ENCODE measurements at places on chromosomes 11 and 22.
A peak's percentile ranks its signal among the peaks of the same experiment; 100 is the strongest.

- no peak for DNase-seq
Observed at GRCh38 chr11:116071241-116071640, 567.0 kb upstream of the CADM1 start.

GRCh38 chr11:82898241-82898640, 2.0 kb downstream of the PRCP start:
- no peak for DNase-seq

DNA sequence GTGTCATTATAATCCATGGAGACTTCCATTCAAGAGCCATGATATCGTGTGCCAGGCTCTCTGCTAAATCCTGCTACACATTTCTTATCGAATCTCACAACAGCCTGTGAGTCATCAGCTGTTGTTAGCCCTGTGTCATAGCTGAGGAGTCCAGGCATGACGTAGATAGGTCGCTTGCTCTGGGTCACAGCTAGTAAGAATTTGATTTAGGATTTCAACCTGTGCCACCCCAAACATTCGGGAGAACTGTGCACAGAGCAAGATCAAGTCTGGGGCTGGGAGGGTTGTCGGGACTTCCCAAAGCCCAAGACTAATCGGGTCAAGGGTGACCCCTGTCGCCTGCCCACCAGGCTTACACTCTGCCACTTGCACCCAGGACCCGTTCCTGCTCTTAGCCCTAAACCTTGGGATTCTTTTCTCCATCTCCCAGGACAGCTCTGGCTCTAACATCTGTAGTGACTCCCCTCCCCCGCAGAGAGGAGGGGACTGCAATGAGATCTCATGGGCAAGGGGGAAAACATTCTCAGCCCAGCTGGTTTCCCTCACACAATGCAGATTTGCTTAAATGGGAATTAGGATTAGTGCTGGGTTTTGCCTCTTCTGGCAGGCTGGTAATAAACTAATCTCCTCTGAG, 34.3 kb downstream of the TSPAN18 start:
- DNase-seq: no peak

DNA sequence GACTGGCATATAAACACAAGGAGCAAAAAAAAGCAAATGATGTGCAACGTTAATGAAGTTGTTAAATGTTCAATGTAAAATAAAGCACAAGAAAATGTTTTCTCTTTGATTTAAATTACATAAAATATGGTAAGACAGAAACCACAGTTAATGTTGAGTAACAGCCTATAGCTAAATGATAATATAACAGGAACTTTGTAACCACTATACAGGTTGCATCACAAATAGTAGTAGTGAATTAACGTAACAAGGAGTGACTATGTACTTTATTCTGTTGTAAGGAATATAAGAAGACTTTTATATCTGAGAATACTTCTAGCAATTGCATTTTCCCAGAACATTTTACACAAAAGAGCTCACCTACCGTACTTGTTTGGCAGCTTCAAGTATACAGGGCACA, 16.9 kb downstream of the SAAL1 start:
- DNase-seq: no peak

- no peak for DNase-seq
Observed at GRCh38 chr22:45645150-45645525, 26.5 kb upstream of the ATXN10 start.

DNA sequence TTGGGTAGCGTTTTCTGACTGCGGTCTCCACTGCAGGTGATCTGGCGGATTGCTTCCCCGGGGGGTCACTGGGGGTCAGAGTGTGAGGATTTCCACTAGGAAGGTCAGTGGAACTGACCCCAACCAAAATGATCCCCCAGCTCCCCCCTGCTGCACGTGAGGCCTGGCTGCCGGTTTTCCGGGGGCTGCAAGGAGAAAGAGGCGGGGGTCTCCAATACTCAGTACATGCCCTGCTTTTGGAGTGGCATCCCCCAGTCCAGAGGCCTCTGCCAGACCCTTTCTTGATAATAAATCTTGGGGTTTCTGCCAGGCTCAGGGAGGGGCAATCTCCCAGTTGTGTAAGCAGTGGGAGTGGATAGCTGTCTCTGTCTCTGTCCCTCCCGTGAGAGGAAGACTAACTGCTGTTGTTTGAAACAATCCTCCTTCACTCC, 71.5 kb upstream of the RTL6 start:
- DNase-seq: no peak

DNA sequence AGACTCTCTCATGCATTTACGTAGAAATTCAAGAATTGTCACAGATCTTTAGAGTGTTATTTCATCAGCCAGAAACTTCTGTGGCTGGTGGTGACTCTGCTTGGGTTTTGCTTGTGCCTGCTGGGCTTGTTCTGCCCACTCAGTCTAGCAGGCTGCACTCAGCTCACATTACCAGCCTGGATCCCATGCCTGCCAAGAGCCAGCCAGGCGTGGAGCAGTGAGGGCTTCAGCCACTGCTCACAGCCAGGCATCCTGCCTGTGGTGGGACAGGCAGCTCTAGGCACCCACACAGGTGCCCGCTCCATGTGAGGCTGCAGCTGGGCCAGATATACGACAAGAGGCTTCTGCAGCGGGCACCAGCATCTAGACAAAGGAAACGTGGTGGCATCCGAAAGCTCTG, 1213.3 kb upstream of the RAG2 start:
- no peak for DNase-seq

- DNase-seq: no peak
Observed at GRCh38 chr11:56509439-56509838, 18.3 kb upstream of the OR5M8 start.

DNA sequence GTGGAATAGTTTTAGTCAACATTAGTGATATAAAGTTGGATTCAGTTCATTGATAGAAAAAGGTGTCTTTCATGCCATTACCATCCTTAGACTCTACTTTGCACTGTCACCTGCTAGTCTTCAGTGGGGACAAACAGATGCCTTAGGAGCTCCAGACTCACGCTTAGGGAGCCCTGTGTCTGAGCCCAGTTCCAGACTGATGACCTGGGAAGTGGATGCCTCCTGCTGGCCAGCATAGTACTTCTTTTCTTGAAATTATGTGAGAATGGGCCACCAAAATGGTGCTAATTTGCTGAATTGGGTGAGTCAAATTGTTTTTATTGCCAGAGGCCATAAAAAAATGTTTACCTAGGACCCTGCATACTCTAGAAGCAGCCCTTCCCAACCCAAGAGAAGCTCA, 53.9 kb downstream of the NOX4 start:
- DNase-seq: no peak

DNA sequence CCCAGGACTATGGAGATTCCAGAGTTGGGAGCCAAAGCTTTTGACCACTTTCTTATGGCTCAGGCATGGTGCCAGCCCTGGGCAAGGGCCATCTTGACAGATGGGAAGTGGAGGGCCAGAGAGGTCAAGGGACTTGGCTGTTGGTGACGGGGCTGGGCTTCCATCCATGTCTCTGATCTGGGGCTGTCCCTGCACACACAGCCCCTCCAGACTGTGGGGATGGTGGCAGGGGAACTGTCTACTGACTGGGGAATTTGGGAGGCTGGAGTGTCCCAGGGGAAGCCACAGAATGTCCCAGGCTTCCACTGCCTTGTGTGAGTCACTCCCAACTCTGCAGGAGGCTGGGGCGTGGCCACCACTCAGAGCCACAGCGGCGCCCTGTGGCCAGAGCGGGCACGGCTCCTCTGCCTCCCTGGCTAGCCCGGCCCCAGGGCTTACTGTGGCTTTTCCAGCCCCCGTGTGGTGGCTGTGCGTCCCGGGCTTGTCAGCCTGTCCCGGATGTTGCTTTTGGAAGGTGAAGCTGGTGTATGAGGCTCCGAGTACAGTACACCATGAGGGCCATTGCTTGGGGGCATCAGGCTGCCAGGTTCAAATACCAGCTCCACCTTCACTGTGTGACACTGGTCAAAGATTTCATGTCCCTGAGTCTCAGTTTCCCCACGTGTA, 19.6 kb downstream of the C22orf23 start:
- peak; percentile 84 for DNase-seq

- no peak for DNase-seq
Observed at GRCh38 chr11:45440111-45440510, 154.0 kb upstream of the SYT13 start.

DNA sequence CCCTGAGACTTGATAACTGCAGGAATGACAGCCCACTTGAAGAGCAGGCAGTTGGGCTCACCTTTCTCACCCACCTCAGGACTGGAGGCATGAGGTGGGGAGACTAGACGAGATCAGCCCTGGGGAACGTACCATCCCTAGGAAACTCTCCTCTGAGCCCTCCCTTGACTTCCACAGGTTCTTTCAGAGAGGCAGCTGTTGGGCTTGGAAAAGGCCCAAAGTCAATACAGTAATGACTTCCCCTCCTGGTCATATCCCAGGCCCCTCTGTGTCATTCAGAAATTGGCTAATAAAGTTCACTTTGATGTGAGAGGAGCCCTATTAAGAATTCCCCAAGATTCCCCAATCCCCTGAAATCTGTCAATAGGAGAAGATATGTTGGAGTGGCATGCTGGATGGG, 5.8 kb upstream of the NECTIN1 start:
- no peak for DNase-seq

DNA sequence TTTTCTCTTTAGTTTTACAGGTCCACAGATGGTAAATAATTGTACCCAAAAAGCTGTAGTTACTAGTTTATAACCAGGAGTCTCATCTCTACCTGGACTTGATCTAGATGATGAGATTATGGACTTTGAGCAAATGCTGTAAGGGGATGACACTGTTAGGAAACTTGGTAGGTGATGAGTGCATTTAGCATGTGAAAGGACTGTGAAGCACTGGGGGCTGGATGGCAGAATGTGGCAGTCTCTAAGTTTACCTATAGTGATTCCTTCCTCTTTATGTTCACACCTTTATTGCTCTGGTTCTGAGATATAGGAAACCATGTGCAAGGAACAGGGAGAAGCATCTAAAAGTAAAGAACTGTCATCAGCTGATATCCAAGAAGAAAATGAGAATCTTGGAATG, 230.7 kb upstream of the CHORDC1 start:
- no peak for DNase-seq

DNA sequence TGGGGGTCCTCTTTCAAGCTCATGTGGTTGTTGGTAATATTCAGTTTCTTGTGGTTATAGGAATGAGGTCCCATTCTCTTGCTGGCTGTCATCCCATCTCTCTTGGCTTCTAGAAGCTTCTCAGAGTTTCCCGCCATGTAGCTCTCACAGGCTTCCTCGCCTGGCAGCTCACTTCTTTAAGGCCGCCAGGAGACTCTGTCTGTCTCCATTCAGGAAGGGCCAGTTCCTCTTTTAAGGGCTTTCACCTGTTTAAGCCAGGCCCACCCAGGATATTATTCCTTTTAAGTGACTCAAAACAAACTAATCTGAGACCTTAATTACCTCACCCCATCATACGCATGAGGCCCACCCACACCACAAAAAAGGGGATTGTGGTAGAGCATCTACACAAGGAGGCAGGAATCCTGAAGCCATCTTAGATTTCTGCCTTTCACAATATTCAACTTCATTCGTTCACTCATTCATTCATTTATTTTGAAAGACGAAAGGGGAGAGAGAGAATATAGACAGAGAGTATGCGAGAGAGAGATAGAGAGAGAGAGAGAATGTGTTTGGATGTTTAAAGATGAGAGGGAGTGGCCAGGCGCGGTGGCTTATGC, 42.3 kb upstream of the NECTIN1 start:
- no peak for DNase-seq

DNA sequence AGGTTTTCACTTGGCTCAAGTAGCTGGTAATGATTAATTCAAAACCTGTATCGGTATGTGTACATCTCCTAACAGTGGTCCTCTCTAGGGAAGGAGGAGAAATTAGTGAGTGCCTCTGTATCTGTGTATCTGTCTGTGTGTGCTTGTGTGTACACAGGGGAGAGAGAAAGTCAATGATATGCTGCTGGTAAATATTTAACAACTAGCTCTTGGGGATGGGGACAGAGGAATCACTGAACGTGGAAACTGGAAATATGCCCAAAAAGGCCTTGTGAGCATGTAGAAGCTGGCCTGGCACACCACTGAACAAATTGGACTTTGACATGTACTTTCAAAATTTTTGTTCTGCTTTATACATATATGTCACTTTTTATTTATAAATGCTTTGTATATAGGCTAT, 214.0 kb upstream of the SYN3 start:
- DNase-seq: no peak

DNA sequence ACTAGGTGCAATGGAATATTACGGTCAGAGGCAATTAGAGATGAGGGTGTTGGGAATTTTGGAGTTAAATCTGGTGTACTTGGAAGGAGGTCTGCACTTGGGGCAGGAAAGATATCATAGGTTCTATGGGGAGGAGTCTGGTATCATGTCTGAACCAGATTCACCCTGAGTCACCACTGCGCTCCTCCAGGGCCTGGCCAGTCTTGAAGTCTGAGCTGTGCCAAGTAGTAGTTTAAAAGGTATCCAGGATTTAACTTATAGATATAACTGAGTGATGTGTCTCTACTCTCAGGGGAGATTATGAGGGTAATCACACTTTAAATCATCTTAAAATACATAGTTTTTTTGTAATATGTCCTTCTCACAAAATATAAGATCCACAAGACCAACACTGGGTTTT, 6.6 kb downstream of the CNGA4 start:
- DNase-seq: no peak

GRCh38 chr11:19122960-19123615, 6.1 kb downstream of the ZDHHC13 start:
- no peak for DNase-seq

All from pons (tissue), 1 donor.